K562 (cell line): ENCODE measurements at places on chromosomes 5 and 9. TPM values are rescaled to one million over a fixed set of nuclear protein-coding genes. Genes with fewer than 3 reads are reported as not detected.
A peak's percentile ranks its signal among the peaks of the same experiment; 100 is the strongest.

DNA sequence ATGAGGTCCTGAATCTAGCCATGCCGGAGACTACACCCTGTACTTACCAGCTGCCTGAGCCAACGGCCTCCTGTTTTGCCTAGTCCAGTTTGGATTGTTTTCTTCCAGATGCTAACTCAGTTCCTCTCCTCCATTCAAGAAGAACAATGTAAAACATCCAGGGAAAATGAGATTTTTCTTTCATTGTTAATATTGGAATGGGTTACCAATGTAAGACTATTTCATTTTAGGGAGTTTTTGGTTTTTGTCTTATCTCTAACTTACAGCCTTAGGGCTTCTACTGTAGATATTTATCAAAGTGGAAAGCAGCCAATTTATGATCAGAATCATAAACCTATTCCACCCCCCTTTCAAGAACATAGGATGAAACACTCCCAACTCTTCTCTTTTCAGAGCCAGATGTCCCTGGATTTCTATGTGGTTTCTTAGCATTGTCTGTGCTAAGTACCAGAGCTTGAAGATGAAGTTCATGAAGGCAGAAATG is 3.5 kb upstream of the VDAC1 start:
- no peak overlapping the region for H3K4me3 ChIP-seq
- H3K27ac ChIP-seq = no peak overlapping the region
- peaks cover 14% of the 10 kb centered on the region for H3K4me1 ChIP-seq
- no peak for DNase-seq
- peaks cover 6% of the 10 kb centered on the region for H3K27me3 ChIP-seq

DNA sequence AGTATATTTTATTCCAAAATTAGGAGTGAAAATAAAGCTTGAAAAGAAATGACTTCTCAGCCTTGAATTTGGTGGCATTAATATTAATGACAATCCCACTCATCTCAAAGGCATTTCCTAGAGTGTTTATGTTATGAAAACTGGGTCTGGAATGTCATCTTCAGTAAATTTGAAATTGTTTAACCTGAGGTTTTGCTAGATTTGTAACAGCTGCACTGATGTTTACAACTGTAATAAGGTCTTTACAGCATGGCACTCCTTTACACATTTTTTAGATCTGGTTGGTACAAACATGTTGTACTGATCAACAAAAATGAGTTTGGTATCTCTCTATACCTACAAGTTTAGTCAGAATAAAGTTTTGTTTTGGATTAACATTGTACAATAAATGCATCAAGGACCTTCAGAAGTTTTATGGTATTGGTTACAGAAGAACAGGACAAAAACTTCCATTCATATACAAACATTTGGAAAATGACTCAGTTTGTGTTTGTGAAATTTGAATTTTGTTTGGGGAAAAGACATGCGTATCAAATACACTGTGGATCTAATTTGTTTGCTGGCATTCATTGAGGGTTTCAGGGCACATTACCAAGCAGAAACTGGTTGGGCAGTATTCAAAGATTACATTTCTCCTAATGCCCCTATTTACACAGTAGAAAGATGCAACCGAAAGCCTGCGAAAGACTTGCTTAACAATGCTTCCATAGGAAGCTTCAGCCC is 11.6 kb downstream of the FANCC start:
- H3K4me1 ChIP-seq = peaks cover 3% of the 10 kb centered on the region
- no peaks in the 10 kb centered on the region for H3K36me3 ChIP-seq
- H3K27ac ChIP-seq = no peak overlapping the region
- H3K4me3 ChIP-seq = no peak overlapping the region
- H3K27me3 ChIP-seq = no peaks in the 10 kb centered on the region
- DNase-seq = no peak

GRCh38 chr5:43146958-43147357 is 26.2 kb downstream of the ZNF131 start:
- peaks cover 77% of the 10 kb centered on the region for H3K36me3 ChIP-seq
- no peak for DNase-seq
- H3K4me1 ChIP-seq = no peaks in the 10 kb centered on the region
- H3K27ac ChIP-seq = no peak overlapping the region
- H3K27me3 ChIP-seq = no peaks in the 10 kb centered on the region

DNA sequence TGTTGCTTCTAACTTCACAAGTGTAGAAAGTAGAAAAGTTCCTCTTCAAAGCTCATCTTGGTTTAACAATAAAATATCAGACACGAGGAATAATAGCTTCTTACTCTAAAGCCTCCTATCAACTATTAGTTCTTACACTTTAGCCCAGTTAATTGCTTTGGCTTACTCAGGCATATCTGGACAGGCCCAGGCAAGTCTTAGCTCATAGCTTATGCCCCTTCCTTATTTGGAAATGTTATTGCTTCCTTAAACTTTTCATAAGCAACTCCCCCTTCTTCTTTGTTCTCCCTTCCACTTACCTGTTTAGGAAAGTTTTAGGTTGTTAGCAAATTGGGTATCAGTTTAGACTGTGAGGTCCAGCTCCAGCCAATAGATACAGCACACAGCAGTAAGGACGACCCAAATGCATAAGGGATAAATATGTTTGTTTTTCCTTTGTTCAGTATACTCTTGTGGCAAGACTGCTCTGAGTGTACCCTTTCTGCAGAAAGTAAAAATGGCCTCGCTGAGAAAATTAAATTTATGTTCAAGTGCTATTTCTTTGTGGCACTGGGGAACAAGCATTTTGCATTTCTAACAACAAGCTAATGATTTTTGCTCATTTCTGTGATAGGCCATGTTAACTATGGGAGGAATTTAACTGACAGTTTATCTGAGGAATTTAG is 162.1 kb downstream of the SMC2 start:
- no peak overlapping the region for H3K4me3 ChIP-seq
- H3K4me1 ChIP-seq = no peaks in the 10 kb centered on the region
- DNase-seq = no peak

DNA sequence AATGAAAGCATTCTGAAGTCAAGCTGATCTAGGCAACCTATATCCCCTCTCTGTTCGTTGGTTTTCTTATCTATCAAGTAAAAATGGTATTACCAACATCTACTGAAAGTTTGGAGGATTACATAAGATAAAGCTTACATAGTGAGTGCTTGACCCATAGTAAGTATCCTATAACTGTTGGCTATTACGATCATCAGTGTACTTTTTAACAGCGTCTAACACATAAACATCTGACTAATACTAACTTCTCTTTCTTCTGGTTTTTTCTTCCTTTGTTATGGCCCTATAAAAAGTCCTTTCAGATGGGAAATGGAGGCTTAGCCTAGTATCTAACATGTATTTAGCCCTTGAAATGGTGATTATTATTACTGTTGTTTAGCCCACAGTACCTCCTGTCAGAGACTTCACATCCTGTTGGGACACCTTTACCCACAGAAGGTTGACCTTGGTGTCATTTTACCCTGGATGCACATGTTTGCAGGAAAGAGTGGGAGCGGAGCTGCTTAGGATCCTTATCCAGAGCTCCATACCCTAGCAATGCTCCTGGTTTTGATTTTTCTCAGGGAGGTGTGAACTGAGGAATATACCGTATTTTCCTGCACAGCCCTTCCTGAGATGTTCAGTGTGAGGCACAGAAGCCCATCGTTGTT is 6.0 kb downstream of the INSYN2B start:
- H3K36me3 ChIP-seq = no peaks in the 10 kb centered on the region
- no peak overlapping the region for H3K27ac ChIP-seq
- no peak overlapping the region for H3K4me3 ChIP-seq
- H3K27me3 ChIP-seq = no peaks in the 10 kb centered on the region

DNA sequence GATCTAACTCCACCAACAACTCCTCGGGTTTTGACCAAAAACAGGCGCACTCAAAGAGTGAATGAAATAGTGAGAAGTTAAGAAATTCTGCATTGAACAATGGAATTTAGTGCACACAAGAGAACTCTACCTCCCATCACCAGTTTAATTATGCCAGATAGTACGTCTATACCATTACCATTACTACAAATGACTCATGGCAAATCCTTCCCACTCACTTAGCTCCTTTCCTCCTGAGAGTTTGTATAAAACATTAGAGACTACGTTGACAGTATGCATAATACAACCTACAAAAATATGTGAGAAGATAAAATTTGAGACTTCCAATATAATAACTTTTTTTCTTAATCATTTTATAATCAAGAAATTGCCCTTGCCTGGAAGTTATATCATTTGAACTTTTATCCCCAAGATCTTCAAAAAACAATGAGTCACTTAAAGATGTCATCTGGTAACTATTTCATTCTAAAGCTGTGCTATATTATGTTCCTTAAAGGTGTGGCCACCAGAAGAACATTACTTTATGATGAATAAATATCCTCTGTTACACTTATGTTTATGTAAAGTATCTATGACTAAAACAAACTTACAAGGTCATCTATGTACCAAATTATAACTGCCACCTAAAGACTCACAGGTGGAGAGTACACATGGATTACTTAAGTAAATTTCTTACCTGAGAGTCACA is 297.9 kb upstream of the PTGER4 start:
- no peak for DNase-seq
- no peaks in the 10 kb centered on the region for H3K36me3 ChIP-seq
- no peaks in the 10 kb centered on the region for H3K4me1 ChIP-seq
- H3K27ac ChIP-seq = no peak overlapping the region
- no peak overlapping the region for H3K4me3 ChIP-seq

- no peaks in the 10 kb centered on the region for H3K27me3 ChIP-seq
- H3K36me3 ChIP-seq = no peaks in the 10 kb centered on the region
- no peak overlapping the region for H3K4me3 ChIP-seq
- H3K4me1 ChIP-seq = peaks cover 4% of the 10 kb centered on the region; the same call in 1 of the 3 replicates
- DNase-seq = no peak
- no peak overlapping the region for H3K27ac ChIP-seq
Measured at GRCh38 chr9:77756449-77756848, 108.3 kb upstream of the GNA14 start.

- H3K36me3 ChIP-seq = peaks cover 9% of the 10 kb centered on the region; the same call in 1 of the 3 replicates
- no peaks in the 10 kb centered on the region for H3K4me1 ChIP-seq
- no peak overlapping the region for H3K27ac ChIP-seq
- H3K4me3 ChIP-seq = no peak overlapping the region
- no peak for DNase-seq
Measured at GRCh38 chr9:99962680-99963261, 56.3 kb downstream of the STX17 start.

- no peaks in the 10 kb centered on the region for H3K4me1 ChIP-seq
- no peaks in the 10 kb centered on the region for H3K36me3 ChIP-seq
- H3K27me3 ChIP-seq = 0 out of 3 replicates have a peak, but pooled peaks cover 3% of the 10 kb centered on the region
- H3K4me3 ChIP-seq = no peak overlapping the region
Measured at GRCh38 chr5:56710826-56711590, 104.3 kb upstream of the MAP3K1 start.

DNA sequence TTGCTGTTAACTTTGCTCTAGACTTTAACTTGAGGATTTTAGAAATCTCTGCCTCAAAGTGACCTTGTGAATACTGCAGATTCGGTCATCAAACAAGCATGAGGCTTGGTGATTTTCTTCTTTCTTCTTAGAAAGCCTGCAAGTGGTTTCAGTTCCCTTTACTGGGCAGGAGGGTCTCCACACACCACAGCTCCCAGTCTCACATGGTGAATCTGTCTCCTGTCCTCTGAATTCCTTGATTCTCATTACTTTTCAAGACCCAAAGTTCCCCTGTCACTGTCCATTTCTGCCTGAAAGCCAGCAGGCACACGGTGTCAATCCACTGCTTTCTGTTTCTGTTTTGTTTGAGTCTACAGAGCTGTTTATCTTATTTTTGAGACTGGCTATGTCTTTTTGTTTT is 14.1 kb downstream of the HSPB3 start:
- H3K27me3 ChIP-seq = no peaks in the 10 kb centered on the region
- H3K36me3 ChIP-seq = no peaks in the 10 kb centered on the region
- DNase-seq = no peak

GRCh38 chr9:92324889-92325268 is 271 bp downstream of the NOL8 start:
- peak; percentile 70 for DNase-seq
- H3K4me3 ChIP-seq = peak overlapping the region; percentile 57
- peaks cover 41% of the 10 kb centered on the region for H3K36me3 ChIP-seq
- no peaks in the 10 kb centered on the region for H3K27me3 ChIP-seq

DNA sequence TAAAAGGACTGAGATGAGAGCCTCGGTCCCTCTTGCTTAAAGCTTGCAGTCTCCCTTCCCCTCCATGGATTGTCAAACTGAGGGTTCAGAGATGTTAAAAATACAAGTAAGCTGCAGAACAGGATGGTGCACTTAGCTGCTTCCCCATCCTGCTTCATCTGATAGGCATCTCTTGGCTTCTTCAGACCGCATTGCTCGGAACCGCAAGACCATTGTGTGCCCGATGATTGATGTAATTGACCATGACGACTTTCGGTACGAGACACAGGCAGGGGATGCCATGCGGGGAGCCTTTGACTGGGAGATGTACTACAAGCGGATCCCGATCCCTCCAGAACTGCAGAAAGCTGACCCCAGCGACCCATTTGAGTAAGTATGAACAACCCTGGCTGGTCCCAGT is 65.5 kb upstream of the SAP30L start:
- DNase-seq = no peak
- no peaks in the 10 kb centered on the region for H3K27me3 ChIP-seq
- H3K4me3 ChIP-seq = no peak overlapping the region
- H3K4me1 ChIP-seq = no peaks in the 10 kb centered on the region

DNA sequence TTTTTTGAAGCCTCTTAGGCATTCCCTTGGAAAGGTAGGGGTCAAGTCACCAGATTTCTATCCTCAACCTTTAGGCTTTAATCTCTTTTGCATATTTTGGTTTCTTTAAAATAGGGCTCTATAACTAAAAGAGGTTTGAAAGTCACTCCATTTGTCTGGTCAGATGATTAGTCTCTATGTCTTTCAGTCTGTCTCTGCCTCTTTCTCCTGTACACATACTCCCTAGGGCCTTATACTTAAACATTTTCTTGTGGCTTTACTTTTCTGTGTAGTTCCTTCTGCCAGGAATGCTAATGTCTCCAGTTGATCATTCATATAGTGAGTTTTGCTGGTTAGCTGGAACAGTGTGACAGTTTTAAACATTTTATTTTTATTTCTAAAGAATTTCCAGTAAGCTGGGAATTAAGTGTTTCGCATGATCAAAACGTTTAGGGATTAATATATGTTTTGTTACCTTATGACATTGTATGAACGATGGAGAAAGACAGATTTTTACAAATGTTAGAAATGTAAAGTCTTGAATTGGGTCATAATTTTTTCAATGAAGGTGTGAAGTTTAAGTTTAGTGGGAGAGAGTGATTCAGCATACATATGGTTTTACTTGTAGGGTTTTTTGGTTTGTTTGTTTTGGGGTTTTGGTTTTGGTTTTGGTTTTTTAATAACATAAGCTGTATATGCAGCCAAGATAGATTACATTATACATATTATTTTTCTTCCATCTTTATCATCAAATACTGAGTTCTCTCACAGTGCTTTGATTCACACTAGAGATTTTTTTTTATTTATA is 90.6 kb downstream of the ZCCHC7 start:
- H3K4me3 ChIP-seq = no peak overlapping the region
- H3K27ac ChIP-seq = peak overlapping the region; percentile 17; the same call in 1 of the 3 replicates
- H3K4me1 ChIP-seq = peaks cover 6% of the 10 kb centered on the region; the same call in 1 of the 2 replicates

GRCh38 chr5:21689587-21689986 is 1163.6 kb downstream of the CDH12 start:
- no peaks in the 10 kb centered on the region for H3K36me3 ChIP-seq
- H3K27me3 ChIP-seq = no peaks in the 10 kb centered on the region

GRCh38 chr5:122377026-122377425 is 65.0 kb downstream of the SNCAIP start:
- no peaks in the 10 kb centered on the region for H3K4me1 ChIP-seq
- no peaks in the 10 kb centered on the region for H3K27me3 ChIP-seq
- no peak overlapping the region for H3K27ac ChIP-seq
- no peak for DNase-seq
- no peaks in the 10 kb centered on the region for H3K36me3 ChIP-seq

IFNA2 gene
- total RNA-seq = not detected in 2 replicates

WDR31 gene
- 1.4 and 1.5 TPM in 2 replicates for total RNA-seq

TEK gene
- total RNA-seq = 0.07 and 0.16 TPM in 2 replicates

ZDHHC21 gene
- total RNA-seq = 0.72 and 1.5 TPM in 2 replicates

DCP2 gene
- 109 and 111 TPM in 2 replicates for total RNA-seq

LHX6 gene
- total RNA-seq = 13.4 and 14.0 TPM in 2 replicates

TMC1 gene
- total RNA-seq = not detected in 2 replicates

HMCN2 gene
- 0.02 TPM in 1 of 2 replicates, not detected in the other for total RNA-seq

DNM1 gene
- total RNA-seq = 20.7 and 23.1 TPM in 2 replicates
